ENCODE measurements at places on chromosomes 11 and 22. TPM values are rescaled to one million over a fixed set of nuclear protein-coding genes. Genes with fewer than 3 reads are reported as not detected.

NLRX1 gene
- total RNA-seq: 7.2 TPM

MTMR2 gene
- 20.3 TPM for total RNA-seq

LBHD1 gene
- total RNA-seq: 4.6 TPM

PAX6 gene
- not detected for total RNA-seq
